Activated naive CD4-positive, alpha-beta T cell treated with anti-CD3 and anti-CD28 coated beads, Interleukin-2, amount 10 ng/mL, durations not matched to agents 7 days and 5 days (primary cell): ENCODE measurements at places on chromosomes 7 and 10.

- H3K4me1 ChIP-seq, result no peaks in the 10 kb centered on the region
- no peak overlapping the region for H3K4me3 ChIP-seq
- DNase-seq, result no peak
- H3K27ac ChIP-seq, result no peak overlapping the region
- no peaks in the 10 kb centered on the region for H3K36me3 ChIP-seq
Observed at GRCh38 chr7:65219623-65220022, 154.0 kb upstream of the ZNF92 start.

- H3K36me3 ChIP-seq, result peaks cover 22% of the 10 kb centered on the region
- peaks cover 33% of the 10 kb centered on the region for H3K4me1 ChIP-seq
- H3K27ac ChIP-seq, result peak overlapping the region; percentile 93
- DNase-seq, result peak; percentile 52
- H3K27me3 ChIP-seq, result peaks cover 3% of the 10 kb centered on the region
Observed at GRCh38 chr10:78028438-78029268, 662 bp downstream of the POLR3A start.

DNA sequence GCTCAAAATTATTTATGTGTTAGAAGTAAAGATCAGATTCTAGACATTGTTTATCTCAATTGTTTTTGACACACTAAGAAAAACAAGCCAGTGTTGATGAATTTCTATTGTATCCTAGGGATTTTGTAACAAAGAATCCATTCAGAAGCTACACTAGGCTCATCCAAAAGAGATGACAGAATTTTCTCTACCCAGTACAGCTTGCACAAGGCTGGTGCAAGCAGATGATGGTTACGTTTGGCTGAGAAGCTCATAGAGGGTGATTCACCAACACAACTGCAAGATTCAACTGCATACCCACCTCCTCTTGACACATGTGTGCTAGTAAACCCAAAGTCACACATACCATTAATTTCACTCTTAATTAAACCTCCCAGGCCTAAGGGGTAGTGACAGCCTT lies 20.8 kb downstream of the GRM3 start:
- H3K27me3 ChIP-seq, result no peaks in the 10 kb centered on the region
- H3K36me3 ChIP-seq, result no peaks in the 10 kb centered on the region
- no peak overlapping the region for H3K4me3 ChIP-seq
- no peaks in the 10 kb centered on the region for H3K4me1 ChIP-seq
- H3K27ac ChIP-seq, result no peak overlapping the region

GRCh38 chr10:69486922-69487730 lies 35.9 kb downstream of the TSPAN15 start:
- DNase-seq, result no peak
- H3K4me1 ChIP-seq, result peaks cover under 1% of the 10 kb centered on the region
- H3K4me3 ChIP-seq, result no peak overlapping the region

GRCh38 chr10:101014230-101014884 lies 14.7 kb downstream of the LZTS2 start:
- no peaks in the 10 kb centered on the region for H3K36me3 ChIP-seq
- peak; percentile 86 for DNase-seq
- no peak overlapping the region for H3K27ac ChIP-seq
- no peak overlapping the region for H3K4me3 ChIP-seq
- H3K4me1 ChIP-seq, result peaks cover 12% of the 10 kb centered on the region
- H3K27me3 ChIP-seq, result peaks cover 66% of the 10 kb centered on the region

GRCh38 chr10:131231965-131232541 lies 79.5 kb downstream of the TCERG1L start:
- no peaks in the 10 kb centered on the region for H3K27me3 ChIP-seq
- H3K4me3 ChIP-seq, result no peak overlapping the region
- no peak for DNase-seq
- no peaks in the 10 kb centered on the region for H3K36me3 ChIP-seq
- no peaks in the 10 kb centered on the region for H3K4me1 ChIP-seq
- no peak overlapping the region for H3K27ac ChIP-seq

DNA sequence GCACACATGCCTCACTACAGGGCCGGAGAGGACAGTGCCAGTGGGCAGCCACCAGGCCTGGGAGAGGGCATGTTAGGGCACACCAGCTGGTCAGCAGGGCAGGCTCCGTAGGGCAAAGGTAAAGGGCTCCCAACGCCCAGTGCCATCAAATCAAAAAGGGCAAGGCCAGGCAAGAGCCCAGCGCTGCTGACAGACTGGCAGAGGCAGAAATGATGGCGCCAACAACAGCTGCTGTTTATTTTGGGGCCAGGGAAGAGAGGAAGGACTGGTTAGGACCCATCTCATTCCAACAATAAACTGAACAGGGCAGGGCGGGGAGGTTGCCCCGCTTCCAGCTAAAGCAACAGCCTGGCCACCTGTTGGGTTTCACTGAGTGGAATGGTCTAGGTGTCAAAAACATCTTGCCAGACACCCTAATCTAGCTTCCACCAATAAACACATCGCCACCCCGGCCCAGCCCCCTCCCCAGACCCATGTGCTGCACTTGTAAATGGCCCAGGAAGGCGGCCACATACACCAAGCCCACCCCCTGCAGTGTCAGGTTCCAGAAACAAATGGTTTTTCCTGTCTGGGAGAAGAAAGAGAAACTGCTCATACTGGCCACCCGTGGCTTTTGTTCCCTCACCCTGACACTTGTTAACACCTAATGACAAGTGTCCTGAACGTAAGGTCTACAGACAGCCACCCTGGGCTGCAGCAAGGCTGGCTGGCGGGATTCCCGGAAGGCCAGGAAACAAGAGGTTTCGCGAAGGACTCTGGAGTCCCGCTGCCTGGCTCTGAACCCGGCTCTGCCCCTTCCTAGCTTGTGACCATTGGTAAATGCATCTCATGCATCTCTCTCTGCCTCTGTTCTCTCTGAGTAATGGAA lies 15.3 kb downstream of the SH3PXD2A start:
- no peak overlapping the region for H3K27ac ChIP-seq
- peaks cover 5% of the 10 kb centered on the region for H3K4me1 ChIP-seq
- no peaks in the 10 kb centered on the region for H3K36me3 ChIP-seq
- peaks cover 18% of the 10 kb centered on the region for H3K27me3 ChIP-seq
- no peak overlapping the region for H3K4me3 ChIP-seq
- DNase-seq, result no peak

DNA sequence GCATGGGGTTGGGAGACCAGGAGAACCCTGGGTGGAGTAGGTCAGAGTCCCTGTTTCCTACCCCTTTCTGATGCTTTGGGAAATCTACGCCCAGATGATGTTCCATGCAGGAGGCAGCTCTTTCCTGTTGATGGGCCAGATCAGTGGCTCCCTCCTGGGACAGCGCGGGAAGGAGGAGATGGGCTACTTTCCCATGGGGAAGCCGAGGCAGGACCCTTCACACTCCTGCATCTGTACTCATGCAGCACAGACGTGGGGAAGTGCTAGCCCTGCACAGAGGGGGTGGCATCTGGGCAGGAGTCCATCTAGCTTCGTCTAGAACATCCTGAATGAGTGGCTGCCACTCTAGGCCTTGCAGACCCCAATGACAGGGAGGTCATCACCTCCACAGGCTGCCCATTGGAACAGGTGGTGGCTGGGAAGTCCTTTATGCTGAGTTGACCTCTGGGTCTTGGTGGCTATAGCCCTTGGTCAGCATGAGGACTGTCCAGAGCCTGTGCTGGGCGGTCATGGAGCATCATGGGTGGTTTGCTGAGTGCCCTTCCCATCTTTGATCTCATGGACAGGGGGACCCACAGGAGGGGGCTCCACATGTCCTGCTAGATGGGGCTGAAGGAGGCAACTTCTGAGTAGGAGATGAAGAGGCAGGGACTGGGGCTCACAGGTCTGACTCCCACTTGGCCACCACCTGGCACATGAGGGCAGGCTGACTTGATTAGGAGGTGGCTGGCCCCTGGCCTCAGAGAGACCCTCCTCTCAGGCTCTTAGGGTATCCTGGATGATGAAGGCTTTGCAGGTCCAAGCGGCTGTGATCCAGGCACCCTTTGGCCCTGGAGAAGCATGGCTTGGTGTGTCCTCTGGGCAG lies 24.6 kb downstream of the RAMP3 start:
- no peaks in the 10 kb centered on the region for H3K4me1 ChIP-seq
- peaks cover 40% of the 10 kb centered on the region for H3K27me3 ChIP-seq
- no peaks in the 10 kb centered on the region for H3K36me3 ChIP-seq
- no peak overlapping the region for H3K27ac ChIP-seq
- no peak overlapping the region for H3K4me3 ChIP-seq

DNA sequence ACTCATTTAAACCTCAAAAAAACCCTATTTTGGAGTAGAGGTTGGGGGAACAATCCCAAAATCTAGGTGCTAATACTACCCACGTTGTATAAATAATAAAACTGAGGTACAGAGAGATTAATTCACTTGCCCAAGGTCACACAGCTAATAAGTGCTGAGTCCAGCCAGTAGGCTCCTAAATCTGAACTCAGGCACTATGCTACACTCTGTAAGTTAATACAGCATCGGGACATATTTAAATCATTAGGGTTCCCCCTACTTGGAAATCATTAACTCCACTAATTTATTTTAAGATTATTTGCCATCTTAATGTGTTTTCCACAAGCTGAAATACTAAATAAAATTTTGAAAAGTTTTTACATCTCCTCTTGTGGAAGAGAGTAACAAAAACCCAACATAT lies 24.2 kb downstream of the PIP4K2A start:
- no peak overlapping the region for H3K4me3 ChIP-seq
- no peaks in the 10 kb centered on the region for H3K27me3 ChIP-seq
- H3K36me3 ChIP-seq, result peaks cover 20% of the 10 kb centered on the region
- peaks cover 73% of the 10 kb centered on the region for H3K4me1 ChIP-seq

GRCh38 chr7:121369462-121369861 lies 26.6 kb downstream of the FAM3C start:
- H3K4me1 ChIP-seq, result peaks cover 28% of the 10 kb centered on the region
- no peak for DNase-seq
- H3K27me3 ChIP-seq, result no peaks in the 10 kb centered on the region
- H3K27ac ChIP-seq, result no peak overlapping the region

DNA sequence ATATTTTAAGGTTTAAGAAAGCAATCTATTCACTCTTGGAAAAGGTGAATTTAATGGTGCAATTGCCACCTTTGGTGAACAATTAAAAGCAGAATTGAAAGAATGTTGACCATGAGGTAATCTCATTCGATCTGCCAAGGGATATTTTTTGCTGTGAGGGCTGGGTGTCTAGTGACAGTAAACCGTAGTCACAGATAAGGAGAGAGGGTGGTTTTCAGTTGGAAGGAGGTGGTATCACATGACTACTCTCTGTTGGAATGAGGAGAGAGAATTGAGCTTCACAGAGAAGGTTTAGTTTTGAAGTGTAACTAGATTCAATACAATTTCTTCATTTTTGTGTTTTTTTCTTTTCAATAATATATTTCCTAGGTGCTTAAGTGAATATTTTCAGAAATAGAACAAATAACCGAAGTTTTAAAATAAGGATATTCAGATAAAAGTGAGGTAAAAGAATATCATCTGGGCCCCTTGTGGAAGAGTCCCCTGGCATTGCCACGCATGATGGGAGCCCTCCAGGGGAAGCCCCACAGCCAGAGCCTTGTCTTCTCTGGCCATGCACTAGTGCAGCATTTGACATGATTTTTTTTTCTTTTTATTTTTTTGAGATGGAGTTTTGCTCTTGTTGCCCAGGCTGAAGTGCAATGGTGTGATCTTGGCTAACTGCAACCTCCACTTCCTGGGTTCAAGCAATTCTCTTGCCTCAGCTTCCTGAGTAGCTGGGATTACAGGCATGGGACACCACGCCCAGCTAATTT lies 73.4 kb downstream of the GPR141 start:
- no peak overlapping the region for H3K4me3 ChIP-seq
- DNase-seq, result no peak
- H3K27ac ChIP-seq, result no peak overlapping the region
- no peaks in the 10 kb centered on the region for H3K36me3 ChIP-seq
- H3K27me3 ChIP-seq, result peaks cover 3% of the 10 kb centered on the region

DNA sequence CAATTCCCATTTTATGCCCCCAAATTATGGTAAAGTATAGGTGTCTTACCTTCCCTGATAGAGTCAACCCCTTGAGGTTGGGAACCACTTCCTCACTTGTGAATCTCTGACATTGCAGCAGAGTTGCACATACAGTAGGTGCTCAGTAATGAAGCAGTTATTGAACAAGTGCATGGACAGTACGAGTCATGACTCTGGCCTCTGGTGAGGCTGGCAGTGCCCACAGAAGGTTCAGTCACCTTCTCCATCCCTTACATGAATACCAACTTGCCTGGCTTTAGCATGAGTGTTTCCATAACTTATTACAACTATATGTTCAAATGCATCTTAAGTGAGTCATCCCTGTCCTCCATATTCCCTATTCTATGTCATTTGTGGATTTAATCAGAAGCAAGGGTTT lies 340.0 kb downstream of the ELMO1 start:
- H3K36me3 ChIP-seq, result peaks cover 30% of the 10 kb centered on the region
- DNase-seq, result no peak
- no peaks in the 10 kb centered on the region for H3K27me3 ChIP-seq
- H3K4me3 ChIP-seq, result no peak overlapping the region
- no peaks in the 10 kb centered on the region for H3K4me1 ChIP-seq
- no peak overlapping the region for H3K27ac ChIP-seq

DNA sequence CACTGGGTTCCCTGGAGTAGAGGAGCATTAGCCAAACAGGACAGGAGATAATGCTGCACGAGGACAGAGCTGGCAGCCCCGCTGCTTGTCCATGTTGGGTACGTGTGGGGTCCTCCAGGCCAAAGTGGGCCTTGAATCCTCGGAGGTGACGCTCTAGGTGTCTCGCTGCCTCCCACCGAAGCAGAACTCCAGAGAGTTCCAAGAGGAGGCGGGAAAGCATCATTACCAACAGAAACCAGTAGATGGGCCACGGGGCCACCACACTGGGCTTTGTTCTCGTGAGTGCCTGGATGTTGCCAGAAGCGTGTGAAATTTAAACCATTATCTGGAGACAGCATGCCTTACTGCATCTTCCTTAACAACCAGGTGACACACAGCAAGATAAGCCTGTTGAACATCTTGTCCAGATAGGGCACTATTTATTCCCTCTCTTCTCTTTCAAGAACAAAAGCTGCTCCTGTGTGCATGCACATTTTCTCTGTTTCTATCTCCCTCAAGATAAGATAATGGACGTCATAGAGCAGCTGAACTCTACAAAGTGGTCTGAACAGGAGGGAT lies 56.8 kb downstream of the TNS3 start:
- H3K4me1 ChIP-seq, result no peaks in the 10 kb centered on the region
- H3K27ac ChIP-seq, result no peak overlapping the region
- DNase-seq, result no peak
- no peak overlapping the region for H3K4me3 ChIP-seq
- H3K27me3 ChIP-seq, result no peaks in the 10 kb centered on the region
- no peaks in the 10 kb centered on the region for H3K36me3 ChIP-seq

DNA sequence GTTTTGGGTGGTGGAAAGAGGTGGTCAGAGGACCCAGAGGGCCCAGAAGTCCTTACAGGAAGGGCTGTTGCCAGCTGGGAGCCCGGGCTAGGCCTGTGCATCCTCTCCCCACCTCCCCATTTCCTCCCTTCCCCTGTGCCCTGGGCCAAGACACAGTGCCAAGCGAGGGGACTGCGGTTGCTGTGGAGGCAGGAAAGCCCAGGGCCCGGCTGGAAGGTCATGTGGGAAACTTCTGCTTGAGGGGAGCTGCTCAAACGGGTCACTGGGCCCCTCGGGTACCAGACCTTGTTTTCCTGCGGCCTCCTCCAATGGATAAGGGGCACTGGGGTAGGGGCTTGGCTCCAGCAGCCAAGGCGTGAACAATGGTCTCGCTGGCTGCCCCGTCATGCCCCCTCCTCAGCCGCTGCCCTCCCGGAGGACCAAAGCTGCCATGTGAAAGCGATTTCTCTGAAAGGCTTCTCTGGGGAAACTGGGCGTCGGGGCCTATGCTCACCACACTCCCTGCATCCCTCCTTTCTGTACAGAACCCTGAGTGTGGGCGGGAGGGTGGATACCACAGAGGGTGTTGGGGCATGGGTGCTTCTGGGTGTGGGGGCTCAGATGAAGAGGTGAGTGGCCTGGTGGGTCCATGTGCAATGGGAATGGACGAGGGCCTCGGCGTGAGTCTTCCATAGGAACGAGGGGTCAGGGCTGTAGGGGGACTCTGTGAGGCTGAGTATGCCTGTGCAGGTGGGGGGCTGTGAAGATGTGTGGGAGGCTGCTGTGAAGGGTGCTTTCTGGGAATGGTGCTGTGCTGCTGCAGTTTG lies 135.3 kb downstream of the PTPN20 start:
- peaks cover 9% of the 10 kb centered on the region for H3K27me3 ChIP-seq
- no peaks in the 10 kb centered on the region for H3K36me3 ChIP-seq
- H3K4me3 ChIP-seq, result no peak overlapping the region
- no peak for DNase-seq
- H3K4me1 ChIP-seq, result peaks cover 14% of the 10 kb centered on the region
